Colonic mucosa (tissue), 4 donors: ENCODE measurements at places on chromosomes 4 and X. TPM values are rescaled to one million over a fixed set of nuclear protein-coding genes. Genes with fewer than 3 reads are reported as not detected.

The SSX2 gene
- total RNA-seq: not detected

The SUPT20HL2 gene
- not detected for total RNA-seq

- DNase-seq: no peak
Measured at GRCh38 chrX:20906571-20906970, 467.6 kb upstream of the CNKSR2 start.

- DNase-seq: peak; percentile 59
Measured at GRCh38 chr4:2036866-2037265, 22.3 kb upstream of the NAT8L start.

The MUC7 gene
- not detected for total RNA-seq

DNA sequence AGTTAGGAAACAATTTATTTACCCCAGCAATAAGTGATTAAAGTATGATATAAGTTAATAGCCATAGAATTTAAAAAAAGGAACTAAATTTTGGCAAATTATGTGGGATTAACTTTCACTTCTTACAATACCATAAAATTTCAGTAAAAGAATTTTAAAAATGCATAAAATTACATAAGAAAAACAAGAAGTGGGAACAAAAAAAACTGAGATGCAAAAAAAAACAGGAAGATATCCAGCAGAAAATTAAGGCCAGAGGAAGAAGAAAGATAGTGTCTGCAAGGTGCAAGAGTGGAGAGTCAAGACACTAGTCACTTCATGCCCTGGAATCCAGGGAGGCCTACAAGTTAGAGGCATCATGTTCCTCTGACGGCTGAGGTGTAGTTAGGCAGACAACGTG is 184.2 kb downstream of the GASK1B start:
- no peak for DNase-seq

- DNase-seq: no peak
Measured at GRCh38 chr4:110108422-110108821, 90.0 kb downstream of the ELOVL6 start.

DNA sequence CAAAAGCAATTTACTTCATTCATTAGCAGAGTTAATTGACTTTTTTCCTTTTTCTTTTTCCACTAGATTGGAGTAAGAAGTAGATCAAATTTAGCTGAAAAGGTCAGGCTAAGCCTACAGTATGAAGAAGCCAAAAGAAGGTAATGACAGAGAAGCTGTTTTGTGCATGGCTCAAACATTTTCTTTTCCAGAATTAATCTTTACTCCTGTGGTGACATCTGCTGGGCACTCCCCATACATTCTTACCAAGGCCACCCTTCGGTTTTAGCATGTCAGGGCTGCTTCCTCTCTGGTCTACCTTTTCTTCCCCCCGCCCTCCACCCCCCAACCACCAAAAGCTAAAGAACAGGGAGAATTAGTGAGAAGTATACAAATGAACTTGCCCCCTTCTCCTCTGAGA is 70.2 kb downstream of the CLDN22 start:
- DNase-seq: no peak

- DNase-seq: no peak
Measured at GRCh38 chrX:133608406-133608805, 193.1 kb upstream of the GPC4 start.

The FAM133A gene
- 0.08 TPM for total RNA-seq

DNA sequence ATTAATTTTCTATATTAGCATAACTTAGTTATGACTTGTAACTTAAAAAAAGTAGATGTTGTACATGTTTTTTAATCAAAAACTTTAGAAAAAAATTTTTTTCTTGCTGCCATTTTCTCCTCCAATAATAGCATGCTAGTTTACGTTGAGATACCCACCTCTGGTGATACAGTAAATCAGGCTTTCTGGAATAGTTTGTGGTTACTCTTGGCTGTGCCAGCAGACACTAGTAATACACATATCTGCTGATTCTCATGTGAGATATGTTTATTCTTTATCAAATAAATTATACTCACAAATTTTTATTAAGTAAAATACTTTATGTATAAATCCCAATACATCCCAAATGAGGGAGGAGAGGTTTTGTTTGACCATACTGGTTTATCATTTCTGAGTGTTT is 117.3 kb downstream of the KLHL8 start:
- DNase-seq: no peak

- DNase-seq: no peak
Measured at GRCh38 chr4:88761861-88762523, 64.4 kb upstream of the NAP1L5 start.

DNA sequence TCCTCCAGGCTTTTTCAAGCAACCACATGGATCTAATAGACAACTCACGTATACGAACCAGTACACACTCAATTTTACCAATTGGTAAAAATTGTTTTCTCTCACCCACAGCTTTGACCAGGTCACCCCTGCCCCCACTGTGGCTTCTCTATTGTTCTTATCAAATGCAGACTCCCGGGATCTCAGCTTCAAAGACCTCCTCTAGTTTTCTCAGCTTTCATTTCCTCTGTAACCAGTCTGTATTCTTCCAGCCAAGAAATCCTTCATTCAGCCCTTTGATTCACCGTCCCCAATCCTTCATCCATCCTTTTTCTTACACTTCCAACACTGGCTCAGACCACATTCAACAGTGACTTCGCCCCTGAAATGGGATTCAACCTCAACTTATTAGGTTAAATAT is 120.7 kb downstream of the CORIN start:
- no peak for DNase-seq

The MSN gene
- 62.7 TPM for total RNA-seq

GRCh38 chr4:25088093-25088952 is 57.6 kb upstream of the LGI2 start:
- DNase-seq: no peak

The PF4V1 gene
- total RNA-seq: not detected

GRCh38 chr4:185532293-185532692 is 3.0 kb downstream of the PDLIM3 start:
- DNase-seq: no peak

DNA sequence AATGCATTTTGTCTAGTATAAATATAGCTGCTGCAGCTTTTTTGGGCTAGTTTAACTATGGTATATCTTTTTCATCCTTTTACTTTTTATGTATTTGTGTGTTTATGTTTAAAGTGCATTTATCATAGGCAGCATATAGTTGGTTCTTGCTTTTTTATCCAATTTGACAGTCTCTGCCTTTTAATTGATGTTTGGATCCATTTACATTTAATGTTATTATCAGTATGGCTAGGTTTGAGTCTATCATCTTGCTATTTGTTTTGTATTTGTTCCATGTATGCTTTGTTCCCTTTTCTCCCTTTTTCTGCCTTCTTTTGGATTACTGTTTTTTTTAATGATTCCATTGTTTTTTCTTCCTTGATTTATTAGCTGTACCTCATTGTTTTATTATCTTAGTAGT is 40.3 kb downstream of the GNL3L start:
- no peak for DNase-seq

DNA sequence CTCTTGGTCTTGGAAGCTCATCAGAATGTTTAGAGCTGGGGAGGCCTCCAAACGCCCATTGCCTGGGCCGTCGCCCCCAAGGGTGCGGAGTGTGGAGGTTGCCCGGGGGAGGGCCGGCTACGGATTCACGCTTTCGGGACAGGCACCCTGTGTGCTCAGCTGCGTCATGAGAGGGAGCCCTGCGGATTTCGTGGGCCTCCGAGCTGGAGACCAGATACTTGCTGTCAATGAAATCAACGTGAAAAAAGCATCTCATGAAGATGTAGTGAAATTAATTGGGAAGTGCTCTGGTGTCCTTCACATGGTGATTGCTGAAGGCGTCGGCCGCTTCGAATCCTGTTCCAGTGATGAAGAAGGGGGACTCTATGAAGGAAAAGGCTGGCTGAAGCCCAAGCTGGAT is 23.3 kb downstream of the RGS12 start:
- peak; percentile 14 for DNase-seq

GRCh38 chrX:12949927-12950656 is 24.8 kb upstream of the TMSB4X start:
- DNase-seq: peak; percentile 88

The IL3RA gene
- 2.1 TPM for total RNA-seq

- DNase-seq: no peak
Measured at GRCh38 chr4:78870056-78870455, 69.2 kb downstream of the PAQR3 start.

DNA sequence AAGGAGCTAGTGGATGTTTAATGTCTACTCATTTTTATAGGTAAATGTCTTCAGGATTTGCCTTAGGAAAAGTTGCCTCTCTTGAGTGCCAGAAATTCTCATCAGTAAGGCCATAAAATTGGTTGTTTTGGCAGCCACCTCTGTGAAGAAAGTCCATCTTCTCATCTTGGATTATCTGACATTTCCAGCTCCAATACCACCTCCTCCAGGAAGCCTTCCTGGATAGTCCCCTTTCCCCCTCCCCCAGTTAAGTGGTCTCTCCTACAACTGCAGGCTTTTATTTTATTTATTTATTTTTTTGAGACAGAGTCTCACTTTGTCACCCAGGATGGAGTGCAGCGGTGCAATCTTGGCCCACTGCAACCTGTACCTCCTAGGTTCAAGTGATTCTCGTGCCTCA is 87.1 kb downstream of the PPP2R2C start:
- DNase-seq: no peak

GRCh38 chr4:147927377-147928137 is 195.7 kb downstream of the ARHGAP10 start:
- DNase-seq: no peak

- no peak for DNase-seq
Measured at GRCh38 chr4:2044119-2044485, 15.0 kb upstream of the NAT8L start.

DNA sequence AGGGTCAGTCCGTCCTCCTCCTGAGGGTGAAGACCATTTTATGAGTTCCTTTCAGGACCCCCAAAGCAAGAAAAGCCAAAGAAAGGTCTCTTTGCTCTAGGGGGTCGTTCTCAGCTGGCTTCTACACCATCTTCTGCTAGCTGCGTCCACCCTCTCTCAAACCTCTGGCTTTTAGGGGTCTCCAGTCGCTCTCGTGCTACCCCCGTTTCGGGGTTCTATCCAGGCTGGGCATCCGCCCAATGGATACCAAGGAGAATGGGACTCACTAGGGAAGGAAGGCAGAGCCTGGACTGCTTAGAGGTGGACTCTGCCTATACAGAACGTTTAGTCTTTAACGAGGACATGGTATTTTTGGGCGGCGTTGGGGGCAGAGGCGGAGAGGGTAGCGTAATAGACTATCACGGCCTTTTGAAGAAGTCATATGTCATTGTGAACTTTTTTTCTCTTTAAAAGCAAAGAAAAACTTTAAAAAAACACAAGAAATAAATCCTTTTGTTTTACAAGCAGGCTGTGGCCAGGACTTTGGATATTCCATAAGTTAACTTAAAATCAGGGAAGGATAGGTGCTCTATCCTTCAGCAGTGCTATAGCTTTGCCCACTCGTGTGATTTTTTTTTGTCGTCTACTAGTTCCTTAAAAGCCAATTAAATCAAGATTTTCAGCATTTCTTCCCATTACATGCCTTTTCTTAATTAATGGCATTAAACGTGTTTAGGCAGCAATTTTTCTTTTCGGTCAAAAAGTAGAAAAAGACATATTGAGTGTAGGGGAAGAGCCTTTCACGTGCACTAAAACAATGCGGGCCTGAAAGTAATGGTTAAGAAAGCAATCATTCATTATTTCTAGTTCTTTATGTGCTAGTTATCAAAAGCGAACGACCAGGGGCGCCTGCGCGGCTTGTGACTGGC is 7.2 kb upstream of the PITX2 start:
- DNase-seq: no peak

DNA sequence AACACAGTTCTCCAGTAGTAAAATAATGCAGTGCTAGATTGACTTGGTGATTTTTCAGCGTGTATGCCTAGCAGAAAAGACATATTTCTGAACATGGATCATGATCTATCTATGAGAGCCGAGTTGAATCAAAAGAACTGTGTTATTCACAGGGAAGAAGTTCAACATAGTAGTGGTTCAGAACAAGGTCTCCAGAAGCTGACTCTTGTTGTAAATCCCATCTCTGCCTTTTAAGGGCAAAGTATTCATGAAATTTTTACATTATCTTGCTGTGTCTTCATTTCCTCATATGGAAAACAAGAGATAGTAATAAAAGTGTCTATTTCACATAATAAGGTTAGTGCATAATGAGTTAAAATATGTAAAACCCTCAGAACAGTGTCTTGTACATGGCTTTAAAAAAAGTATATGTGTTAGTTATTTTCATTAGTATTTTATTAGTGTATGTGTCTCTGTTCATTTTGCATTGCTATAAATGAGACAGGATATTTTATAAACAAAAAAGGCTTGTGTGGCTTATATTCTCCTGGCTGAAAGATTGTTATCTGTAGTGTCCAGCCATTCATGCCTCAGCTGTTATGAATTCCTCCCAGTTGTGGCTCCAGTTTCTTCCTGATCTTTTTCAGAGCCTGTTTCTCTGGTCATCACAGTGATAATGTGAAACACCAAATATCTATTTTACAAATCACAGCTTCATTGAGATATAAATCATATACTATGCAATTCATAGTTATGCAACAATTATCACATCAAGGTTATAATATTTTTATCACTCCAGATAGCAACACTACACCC is 1351.2 kb downstream of the STIM2 start:
- DNase-seq: no peak

The CFAP99 gene
- 0.32 TPM for total RNA-seq

- no peak for DNase-seq
Measured at GRCh38 chr4:102567427-102567826, 66.3 kb downstream of the NFKB1 start.

DNA sequence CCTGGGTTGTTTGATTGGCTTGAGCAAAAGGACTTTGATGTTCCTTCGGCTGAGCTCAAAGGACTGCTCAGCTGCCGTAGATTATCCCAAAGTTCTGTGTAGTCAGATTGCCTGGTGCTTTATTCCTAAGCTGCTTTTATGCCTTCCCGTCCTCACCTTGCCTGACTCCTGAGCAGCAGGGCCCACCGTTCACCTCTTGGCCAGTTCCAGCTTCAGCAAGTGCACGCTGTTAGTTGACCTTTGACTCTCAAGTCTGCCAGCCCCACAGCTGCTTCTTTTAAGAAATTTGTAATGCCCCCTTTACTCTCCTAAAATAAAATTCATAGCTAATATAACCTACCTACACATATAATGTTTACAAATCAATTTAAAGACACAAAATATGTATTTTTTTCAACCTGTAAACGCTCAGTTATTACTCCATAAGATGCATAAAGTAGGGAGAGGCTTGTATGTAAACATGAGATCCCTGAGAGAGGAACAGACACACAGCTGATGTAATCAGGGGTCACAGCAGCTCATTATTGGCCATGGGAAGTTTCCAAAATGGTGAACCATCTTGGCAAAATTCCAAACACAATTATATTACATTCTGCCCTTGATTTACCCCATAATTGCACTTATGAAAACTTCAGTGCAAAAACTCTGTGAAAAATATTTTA is 28.6 kb downstream of the UCHL1 start:
- no peak for DNase-seq

The PLP1 gene
- total RNA-seq: 4.0 TPM

DNA sequence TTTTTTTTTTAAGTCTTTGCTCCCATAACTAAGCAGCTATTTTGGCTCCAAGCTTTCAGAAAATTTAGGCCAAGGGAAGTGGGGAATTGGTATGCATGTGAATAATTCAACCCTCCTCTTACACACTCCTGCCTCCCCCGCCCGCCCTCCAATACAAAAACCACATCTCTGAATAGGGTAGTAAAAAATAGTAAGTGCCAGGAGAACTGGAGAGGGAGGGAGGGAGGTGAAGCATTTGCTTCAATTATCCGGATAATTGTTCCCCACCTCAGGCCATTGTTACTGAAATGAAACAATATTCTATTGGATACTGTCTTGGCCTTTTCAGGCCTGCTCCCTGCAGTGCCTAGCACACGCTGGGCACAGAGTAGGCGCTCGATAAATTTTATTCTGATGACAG is 5.5 kb upstream of the GSX2 start:
- DNase-seq: no peak

The TEX11 gene
- 0.94 TPM for total RNA-seq

The KLKB1 gene
- total RNA-seq: 0.27 TPM

GRCh38 chr4:77629885-77630284 is 24.3 kb downstream of the CXCL13 start:
- DNase-seq: no peak
